ENCODE measurements at places on chromosomes 1 and 21.
A peak's percentile ranks its signal among the peaks of the same experiment; 100 is the strongest.

- DNase-seq = no peak
These were observed 11.2 kb downstream of the PUM1 start for GRCh38 chr1:31054349-31054748.

DNA sequence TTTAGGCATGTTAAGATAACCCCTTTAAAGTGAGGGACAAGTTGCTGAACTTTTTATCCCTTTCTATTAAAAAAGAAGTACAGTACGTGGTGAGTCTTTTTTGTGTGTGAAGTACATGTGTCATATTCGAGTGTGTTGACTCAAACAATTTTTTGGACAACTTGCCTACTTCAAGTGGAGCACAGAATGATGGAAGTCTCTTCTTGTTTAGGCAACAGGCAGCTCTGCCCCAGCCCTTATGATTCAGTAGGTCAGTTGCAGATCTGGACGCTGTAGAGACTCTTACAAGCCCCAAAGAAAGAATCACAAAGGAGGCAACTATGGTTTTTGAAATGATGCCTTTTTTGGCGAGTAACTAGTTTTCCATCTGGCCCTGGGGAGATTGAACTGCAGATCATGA is 14.4 kb upstream of the ZFP69B start:
- no peak for DNase-seq

GRCh38 chr1:234900595-234900994 is 228.0 kb downstream of the TOMM20 start:
- DNase-seq = no peak

DNA sequence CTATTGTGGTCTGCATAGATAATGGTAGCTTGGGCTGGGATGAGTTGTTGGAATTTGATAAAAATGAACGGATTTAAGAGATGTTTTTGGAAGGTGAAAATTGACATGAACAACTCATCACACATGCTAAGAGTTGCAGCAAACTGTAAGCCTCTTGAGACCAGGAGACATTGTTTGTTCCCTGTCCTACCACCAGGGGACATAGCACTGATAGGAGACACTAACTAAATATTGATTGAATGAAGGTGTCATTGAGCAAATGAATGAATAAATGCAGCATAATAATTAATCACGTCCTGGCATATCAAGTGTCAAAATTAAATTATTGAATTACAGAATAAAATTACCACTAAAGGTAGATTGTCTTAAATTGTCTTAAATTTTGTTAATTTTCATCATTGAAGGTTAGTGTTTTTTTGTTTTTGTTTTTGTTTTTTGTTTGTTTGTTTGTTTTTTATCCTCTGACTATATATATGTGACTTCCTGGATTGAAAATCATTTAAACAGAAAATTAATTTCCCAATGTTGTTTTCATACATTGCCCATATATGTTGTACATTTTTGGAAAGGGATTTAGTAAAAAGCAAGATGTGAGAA is 285.3 kb upstream of the C1orf105 start:
- DNase-seq = no peak

DNA sequence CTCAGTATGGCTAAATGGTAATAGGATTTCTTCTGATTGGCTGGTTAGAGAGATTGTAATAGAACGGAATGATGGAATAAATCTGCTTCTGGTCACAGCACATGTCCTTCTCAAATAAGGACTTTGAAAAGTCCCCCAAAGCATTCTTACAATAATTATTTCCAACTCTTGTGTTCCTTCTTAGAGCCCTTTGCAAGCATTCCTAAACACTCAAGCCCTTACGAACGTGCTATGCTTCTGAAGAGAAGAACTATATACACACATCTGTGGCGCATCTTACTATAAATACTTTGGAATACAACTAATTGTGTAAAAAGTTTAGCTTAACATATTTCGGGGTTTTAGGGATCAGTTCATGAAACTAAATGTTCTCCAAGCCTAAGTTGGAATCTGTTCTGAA is 25.6 kb downstream of the CLIC4 start:
- no peak for DNase-seq

GRCh38 chr1:235424092-235424491 is 56.9 kb downstream of the TBCE start:
- DNase-seq = no peak

- no peak for DNase-seq
These were observed 20.4 kb downstream of the LEPR start for GRCh38 chr1:65440915-65441314.

GRCh38 chr21:39057121-39057520 is 126.1 kb downstream of the PSMG1 start:
- no peak for DNase-seq

- no peak for DNase-seq
These were observed 613.0 kb upstream of the BEND5 start for GRCh38 chr1:49389699-49390098.

DNA sequence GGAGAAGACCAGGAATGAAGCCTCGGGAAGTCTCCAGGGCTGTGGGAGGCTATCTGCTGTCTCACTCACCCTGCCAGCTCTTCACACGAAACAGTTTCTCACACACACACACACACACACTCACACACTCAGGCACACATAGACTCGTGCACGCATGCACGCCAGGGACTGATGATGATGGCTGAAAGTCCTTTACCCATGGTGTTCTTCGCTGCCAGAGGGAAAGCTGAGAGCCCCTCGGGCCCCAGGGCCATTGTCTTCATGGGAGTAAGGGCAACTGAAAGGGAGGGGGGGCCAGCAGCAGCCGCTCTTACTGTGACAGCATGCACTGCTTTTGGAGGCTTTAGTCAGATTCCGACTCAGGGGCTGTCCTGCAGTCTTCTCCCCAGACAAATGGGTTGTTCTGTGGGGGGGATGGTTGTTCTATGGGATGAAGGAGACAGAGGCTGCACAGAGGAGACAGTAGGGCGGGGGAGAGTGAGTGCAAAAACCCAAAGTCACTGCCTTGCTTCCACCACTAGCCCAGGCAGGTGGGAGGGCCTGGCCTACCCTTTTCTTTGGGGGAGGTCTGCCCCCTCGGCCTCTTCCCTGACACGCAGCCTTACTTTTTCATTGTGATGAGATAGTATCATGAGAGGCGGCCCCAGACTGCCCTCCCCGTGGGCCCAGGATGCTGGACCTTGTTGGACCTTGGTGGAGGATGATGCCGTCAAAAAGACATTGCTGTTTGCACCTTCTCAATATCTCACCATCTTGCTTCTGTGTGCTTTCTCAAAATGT is 29.0 kb downstream of the STUM start:
- DNase-seq = no peak

DNA sequence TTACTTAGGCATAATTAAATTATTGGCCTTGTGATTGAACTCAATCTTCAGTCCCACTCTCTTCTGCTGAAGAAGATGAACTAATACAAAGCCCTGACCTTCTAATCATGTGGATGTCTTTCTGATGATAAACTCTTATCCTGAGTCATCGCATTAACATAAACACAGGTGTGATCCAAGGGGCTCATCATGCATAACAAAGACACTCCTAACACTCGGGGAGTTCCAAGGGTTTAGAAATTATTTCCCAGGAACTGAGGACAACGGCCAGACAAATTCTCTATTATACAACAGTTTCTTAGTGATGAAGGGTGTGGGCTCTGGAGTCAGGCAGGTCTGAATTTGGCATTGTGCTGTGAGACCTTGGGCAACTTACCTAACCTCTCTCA is 18.0 kb downstream of the DUSP10 start:
- DNase-seq = no peak

DNA sequence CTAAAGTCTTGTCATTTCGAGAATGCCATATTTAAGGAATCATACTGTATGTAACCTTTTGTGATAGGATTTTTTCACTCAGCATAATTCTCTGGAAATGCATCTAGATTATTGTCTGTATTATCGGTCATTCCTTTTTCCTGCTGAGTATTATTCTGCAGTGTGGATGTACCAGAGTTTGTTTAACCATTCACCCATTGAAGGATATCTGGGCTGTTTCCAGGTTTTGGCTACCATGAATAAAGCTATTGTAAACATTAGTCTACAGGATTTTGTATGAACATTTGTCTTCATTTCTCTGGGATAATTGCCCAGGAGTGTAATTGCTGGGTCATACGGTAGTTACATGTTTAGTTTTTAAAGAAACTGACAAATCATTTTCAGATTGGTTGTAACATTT is 61.8 kb downstream of the ATP1A1 start:
- DNase-seq = no peak

GRCh38 chr1:15426492-15427279 is 11.6 kb upstream of the CTRC start:
- no peak for DNase-seq

DNA sequence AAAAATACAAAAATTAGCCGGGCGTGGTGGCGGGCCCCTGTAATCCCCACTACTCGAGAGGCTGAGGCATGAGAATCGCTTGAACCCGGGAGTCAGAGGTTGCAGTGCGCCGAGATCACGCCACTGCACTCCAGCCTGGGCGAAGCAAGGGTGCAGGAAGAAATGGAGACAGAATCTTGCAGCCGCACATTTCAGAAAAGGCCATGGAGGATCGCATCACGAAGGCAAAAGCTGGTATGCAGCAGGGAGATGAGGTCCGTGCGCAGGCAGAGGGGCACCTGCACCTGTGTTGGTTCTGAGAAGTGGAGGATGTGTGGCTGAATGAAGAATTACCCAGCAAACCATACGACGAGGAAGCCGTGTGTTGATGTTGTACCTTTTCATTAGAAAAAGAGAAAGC is 53.0 kb upstream of the ABCG1 start:
- DNase-seq = peak; percentile 69

DNA sequence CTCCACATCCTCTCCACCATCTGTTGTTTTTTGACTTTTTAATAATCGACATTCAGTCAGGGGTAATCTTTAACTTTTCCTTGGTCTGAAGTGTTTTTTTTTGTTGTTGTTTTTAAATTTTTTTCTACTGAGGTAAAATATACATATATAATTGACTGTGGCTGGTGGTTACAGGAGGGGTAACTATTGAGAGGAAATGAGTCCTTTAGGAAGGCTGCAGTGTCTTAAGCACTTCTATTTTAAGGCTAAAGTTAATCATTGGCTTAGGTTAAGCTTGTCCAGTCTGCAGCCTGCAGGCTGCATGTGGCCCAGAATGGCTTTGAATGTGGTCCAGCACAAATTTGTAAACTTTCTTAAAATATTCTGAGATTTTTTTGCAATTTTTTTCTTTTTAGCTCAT is 172.5 kb downstream of the CTH start:
- DNase-seq = no peak

GRCh38 chr1:60847391-60847790 is 235.0 kb upstream of the NFIA start:
- no peak for DNase-seq

DNA sequence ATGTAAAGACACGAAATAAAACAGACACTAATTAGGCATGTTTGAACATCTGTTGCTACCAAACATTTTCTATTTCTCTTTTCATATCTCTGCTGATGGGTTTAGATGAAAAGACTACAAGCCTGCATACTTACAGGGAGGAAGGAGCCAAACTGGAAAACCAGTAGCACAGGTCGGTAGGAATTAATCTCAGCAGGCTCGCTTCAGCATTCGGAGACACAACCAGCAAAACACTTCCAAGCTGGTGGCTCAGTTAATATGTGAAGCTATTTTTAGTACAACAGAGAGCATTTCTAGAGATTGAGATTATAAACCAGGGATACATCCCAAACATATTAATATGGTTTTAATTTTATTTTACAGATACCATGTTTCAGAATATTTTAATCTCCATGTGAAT is 300.9 kb upstream of the GREM2 start:
- DNase-seq = no peak

- DNase-seq = no peak
These were observed 187.7 kb downstream of the FCRL5 start for GRCh38 chr1:157364612-157365011.

GRCh38 chr1:212062832-212063438 is 27.4 kb downstream of the DTL start:
- DNase-seq = no peak

Measured in osteocyte (in vitro differentiated cells).